ENCODE measurements at places on chromosomes 7 and 10.

DNA sequence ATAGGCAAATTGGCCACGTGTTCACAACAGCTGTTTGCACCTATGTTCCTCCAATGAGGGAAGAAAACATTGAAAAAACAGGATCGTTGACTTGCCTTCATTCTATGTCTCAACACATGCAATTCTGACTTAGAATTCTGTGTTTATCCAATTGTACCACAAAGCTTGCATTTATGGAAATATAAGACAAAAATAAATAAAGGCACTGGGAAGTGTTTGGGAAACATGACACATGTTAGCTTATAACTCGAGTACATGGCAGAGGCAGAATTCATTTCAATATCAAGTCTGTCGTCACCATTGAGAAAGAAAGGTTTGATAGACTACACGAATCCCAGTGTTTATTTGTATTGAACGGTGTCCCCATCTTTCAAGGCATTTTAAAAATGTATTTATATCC is 291.2 kb downstream of the AHR start:
- no peak for DNase-seq

DNA sequence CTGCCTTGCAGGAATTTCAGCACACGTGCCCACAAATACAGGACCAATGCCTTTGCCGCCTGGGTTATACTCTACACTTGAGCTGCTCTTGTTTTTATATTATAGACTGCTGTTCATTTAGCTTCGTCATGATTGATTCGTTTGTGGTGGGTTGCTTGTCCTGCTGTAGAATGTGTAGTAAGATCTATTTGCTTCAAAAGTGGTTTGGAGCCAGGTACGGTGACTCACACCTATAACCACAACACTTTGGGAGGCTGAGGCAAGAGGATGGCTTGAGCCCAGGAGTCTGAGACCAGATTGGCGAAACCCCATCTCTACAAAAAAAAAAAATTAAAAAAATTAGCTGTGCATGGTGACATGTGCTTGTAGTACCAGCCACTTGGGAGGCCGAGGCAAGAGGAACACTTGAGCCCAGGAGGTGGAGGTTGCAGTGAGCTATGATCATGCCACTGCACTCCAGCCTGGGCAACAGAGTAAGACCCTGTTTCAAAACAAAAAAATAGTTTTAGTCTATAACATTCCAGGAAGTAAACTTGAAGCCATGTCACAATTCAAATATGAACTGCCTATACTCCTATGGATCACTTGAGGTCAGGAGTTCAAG is 9.0 kb upstream of the RHBDD2 start:
- no peak for DNase-seq

DNA sequence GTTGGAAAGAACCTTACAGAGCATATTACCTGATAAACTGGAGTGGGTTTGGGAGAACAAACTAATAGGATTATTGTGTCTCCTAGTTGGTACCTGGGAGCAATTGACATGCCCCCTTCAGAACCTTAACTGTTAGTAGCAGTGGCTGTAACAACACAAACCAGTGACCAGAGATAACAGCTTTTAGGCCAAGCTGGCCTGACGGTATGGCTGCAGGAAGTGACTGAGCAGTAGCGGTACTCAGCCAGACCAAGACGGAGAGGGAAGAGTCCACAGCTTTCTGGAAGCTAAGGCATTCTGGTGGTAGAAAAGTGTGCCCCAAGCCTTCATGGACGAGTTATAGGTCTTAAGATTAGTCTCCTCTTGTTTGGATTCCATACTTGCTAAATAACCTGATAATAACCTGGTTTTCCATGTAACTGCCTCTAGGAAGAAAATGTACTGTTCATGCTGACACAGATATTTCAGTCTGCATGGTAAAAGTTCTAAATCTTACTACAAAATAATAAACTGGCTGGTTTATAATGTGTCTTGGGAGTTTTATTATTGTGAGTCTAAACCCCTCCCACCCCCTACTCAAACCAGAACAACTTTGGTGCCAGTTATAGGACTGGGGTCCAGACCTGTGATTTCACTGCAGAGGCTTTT is 11.3 kb downstream of the NOLC1 start:
- no peak for DNase-seq

DNA sequence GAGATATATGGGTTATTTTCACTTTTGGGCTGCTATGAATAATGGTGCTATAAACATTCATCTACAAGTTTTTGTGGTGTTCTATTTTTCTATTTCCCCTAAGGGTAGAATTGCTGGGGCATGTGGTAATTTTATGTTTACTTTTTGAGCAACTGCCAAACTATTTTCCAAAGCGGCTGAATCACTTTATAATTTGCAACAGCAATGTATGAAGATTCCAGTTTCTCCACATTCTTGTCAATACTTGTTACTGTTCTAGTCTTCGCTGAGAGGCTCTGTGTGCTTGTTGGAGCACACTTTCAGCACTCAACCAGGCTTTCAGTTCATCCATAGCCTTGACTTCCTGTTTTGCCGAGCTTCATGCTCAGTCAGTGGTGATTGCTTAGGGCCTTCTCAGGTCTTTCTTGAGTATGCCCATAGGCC is 39.0 kb downstream of the ADK start:
- no peak for DNase-seq

GRCh38 chr7:34406848-34407530 is 251.0 kb upstream of the NPSR1 start:
- no peak for DNase-seq

- DNase-seq: no peak
These were observed 41.9 kb downstream of the PDGFA start for GRCh38 chr7:477626-478220.

- no peak for DNase-seq
These were observed 30.5 kb downstream of the NUP42 start for GRCh38 chr7:23212395-23212794.

DNA sequence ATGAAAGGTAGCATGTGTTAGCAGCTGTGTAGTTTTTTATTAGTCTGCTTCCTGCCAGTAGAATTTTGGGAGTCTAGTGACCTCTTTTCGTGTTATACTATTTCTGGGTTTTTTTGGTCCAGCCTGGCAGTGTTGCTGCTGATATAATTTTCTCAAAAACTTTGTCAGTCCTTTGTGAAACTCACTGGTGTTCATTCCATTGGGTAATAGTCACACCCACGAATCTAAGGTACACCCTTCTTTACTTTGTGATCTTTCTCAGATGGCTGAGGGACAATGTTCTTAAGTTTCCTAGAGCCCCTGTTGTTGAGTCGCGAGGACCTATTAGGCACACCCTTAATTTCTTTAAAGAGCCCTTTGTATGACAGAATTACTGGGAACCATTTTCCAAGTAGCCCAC is 52.3 kb downstream of the TPST1 start:
- DNase-seq: no peak

GRCh38 chr10:72083790-72084459 is 4.4 kb downstream of the SPOCK2 start:
- DNase-seq: no peak

DNA sequence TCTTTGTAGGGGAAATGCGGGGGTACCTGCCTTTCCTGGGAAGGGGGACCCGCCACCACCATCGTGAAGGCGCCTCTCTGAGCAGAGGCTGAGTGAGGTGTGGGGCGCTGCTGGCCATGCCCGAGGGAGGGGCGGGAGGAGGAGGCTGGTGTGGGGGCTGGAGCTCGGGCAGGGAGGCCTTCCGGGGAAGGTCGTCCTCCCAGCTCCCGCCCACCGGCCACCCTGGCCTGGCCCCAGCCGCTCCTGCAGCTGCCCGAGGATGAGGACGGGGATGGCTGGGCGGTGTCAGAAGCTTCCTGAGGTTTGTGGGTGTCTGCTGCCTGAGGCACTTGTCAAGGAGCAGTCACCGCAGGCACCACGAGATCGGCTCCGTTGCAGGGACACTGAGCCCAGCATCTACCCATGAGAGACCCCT is 11.4 kb downstream of the PWWP2B start:
- DNase-seq: no peak

Data from stimulated activated CD8-positive, alpha-beta memory T cell treated with anti-CD3 and anti-CD28 coated beads, Interleukin-7, amount 100 ng/mL, for 1 hour (primary cell).